ENCODE measurements at places on chromosomes 3 and 15.

DNA sequence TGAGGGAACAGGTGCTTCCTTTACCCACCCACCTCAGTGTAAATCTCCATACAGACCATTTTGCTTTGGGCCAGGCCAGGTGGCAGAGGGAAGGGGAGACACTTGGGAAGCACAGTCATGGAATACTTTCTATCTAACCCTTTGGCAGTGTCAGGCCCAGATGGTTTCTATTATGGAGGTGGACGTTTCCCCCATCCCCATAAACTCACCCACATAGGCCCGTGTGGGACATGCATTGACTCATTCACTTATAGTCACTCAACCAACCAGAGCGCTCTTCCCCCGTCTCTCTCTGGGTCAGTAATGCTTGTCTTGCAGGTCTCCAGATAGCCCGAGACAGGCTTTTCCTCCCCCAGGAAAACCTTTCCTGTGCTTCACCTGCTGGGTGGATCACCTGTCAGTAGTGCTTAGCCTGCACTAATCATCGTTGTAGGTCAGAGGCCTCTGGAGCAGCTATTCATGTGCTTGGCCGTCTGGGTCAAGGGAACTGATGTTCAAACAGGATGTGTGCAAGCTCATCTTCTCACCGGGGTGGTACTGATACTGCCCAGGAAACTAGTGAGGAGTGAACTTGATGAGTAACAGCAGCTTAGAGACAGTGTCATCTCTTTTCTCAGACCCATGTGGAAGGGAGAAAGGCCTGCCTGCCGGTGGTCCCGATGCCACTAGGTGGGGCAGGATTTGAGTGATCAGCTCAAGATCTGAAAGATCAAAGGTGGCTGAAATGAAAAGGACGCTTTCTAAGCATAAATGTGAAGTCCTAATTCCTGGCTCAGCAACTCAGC lies 67.1 kb downstream of the CEMIP start:
- DNase-seq, result no peak

DNA sequence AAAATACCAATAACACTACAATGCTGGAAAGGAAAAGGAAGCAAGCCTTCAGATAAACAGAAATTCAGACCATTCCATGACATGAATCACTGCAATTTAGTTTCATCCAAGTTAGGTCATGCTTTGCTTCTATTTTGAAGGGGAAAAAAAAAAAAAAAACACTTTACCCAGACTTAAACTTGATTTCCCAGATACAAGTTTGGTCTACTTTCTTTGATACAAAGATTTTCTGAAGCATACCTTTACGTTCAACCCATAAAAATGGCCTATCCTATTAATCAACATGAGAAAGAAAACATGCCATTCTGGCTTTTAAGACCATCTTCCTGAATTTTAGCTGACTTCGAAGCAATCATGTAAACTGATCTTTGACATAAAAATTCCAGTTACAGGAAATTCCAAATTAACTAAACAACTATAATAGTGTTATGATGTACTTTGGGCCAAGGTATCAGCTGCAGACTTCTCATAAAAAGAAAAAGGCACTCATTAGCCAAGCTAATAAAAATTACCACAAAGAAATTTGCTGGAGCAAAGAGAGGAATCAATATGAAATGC lies 12.6 kb downstream of the OSBPL10 start:
- no peak for DNase-seq

DNA sequence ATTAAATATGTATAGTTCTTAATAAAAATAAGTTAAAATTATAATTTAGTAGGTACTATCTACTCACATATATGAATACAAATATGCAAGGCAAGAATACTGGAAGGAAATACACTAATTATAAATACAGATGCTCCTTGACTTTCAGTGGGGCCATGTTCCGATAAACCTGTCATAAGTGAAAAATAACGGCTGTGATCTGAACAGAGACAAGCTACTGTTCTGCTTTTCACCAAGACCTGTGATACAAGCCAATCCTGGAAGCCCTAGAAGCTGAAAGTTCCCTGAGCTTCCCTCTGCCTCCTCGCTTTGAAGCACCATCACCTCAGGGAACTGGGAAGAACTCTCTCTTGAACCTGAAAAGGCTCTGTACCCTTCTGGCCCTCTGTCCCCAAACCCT lies 55.4 kb downstream of the SLC12A8 start:
- DNase-seq, result no peak

DNA sequence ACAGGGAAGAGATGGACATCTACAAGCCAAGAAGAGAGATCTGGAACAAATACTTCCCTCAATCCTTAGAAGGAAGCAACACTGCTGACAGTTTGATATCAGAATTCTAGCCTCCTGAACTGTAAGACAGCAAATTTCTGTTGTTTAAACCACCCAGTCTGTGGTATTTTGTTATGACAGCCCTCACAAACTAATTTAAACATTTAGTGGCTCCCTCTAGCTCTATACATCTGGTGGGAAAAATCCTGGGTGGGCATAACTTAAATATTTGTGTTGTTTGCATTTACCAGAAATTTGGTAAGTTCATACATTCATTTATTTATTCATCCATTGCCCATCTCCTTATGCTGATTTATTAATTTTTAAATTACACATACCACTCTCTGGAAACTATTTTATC lies 62.5 kb upstream of the GSK3B start:
- DNase-seq, result no peak

DNA sequence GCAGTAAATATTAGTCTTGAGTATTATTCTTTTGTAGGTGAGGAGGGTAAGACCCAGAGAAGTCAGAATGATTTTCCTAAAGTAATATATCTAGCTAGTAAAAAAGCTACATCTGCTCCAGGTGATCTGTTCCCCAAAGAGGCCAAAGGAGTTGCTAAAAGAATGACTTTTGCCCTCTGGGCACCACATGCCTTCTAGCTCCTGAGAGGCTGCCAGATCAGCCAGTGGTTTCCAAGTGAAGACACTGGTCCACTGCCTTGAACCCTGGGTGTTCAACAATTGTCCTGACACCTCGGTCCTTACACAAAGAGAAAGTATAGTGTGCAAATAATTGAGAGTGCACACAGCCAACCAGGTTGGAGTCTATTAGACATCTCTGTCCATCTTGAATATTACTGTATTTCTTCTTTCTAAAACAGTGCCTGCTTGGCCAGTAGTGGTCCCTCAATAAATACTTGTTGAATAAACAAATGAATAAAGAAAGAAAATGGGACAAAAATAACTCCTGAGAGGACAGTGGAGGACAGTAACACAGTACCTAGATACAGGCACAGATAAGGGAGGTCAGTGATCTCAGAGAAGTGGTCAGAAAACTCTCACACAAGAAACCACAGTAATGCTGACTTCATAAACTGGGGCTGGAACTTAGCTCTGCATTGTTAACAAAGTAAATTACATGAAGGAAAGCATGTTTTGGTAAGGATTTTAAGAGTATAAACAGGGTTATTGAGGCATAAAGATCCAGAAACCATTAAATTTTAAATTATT lies 56.6 kb upstream of the CSTA start:
- DNase-seq, result no peak

GRCh38 chr15:100727291-100727851 lies 125.0 kb downstream of the ASB7 start:
- DNase-seq, result no peak

GRCh38 chr3:50502225-50502583 lies 1.2 kb downstream of the CACNA2D2 start:
- no peak for DNase-seq

DNA sequence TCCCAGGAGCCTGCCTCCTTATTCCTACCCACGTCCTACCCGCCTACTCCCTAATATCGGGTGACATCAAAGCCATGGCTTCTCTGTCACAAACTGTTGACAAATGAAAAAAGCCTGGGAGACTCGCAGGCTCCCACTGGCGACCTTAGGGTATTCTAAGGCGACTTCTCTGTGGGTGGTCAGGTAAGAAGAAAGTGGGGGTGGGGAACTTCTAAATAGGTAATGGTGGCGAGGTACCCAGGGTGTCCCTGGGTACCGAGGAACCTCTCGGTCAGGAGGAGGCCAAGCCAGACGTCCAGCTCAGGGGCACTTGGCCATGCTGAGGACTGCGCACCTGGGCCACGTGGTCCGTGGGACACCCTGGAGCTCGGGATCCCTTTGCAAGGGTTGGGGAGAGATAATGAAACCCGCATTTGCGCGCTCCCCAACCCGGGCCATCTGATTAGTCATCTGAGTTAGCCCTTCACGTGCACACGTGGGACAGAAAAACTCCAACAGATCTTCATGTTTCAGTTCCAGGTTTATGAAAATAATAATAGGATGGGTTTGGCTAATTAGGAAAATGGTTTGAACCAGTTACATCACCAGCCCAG lies 78.2 kb downstream of the NR2F2 start:
- no peak for DNase-seq

- DNase-seq, result no peak
Measured at GRCh38 chr3:105780107-105780506, 88.7 kb downstream of the CBLB start.

- DNase-seq, result no peak
Measured at GRCh38 chr3:62024882-62025281, 348.5 kb downstream of the FEZF2 start.

DNA sequence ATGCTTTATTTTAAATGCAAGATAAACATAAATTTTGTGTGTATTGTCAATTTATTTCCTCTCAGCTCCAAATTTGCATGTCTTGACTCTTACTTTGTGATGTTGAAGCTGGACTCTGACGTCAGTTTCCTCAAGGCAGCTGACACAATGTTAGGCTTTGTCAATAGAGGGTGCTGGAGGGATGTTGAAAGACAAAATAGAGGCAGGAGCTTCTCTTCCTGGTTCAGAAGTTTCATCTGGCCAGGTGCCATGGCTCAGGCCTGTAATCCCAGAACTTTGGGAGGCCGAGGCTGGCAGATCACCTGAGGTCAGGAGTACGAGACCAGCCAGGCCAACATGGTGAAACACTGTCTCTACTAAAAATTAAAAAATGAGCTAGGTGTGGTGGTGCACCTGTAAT lies 408.6 kb downstream of the GBE1 start:
- DNase-seq, result no peak

All from caudate nucleus (tissue), 63 donors.